Esophagus mucosa (tissue), 1 donor: ENCODE measurements at places on chromosomes 12 and 14. TPM values are rescaled to one million over a fixed set of nuclear protein-coding genes. Genes with fewer than 3 reads are reported as not detected.
A peak's percentile ranks its signal among the peaks of the same experiment; 100 is the strongest.

GRCh38 chr14:30142216-30142615 lies 214.6 kb upstream of the PRKD1 start:
- no peak for ATAC-seq

GRCh38 chr12:3199551-3200031 lies 122.4 kb downstream of the TSPAN9 start:
- peak; percentile 16 for ATAC-seq

DNA sequence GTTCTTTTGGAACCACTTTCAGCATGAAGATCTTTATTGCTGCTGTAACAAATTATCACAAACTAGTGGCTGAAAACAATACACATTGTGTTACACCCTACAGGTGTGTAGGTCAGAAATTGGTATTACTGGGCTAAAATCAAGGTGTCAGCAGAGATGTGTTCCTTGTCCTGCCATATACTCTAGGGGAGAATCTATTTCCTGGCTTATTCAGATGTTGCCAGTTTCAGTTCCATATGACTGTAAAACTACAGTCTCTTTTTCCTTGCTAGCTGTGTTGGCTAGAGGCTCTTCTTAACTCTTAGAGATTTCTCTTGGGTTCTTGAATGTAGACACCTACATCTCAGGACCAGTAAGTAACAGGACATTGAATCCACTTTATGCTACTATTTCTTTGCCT lies 215.6 kb upstream of the PPFIA2 start:
- no peak for ATAC-seq

GLIPR1L1 gene
- total RNA-seq: not detected

CLEC4D gene
- total RNA-seq: 0.24 TPM

GRCh38 chr12:124910561-124911478 lies 3.6 kb downstream of the UBC start:
- ATAC-seq: peak; percentile 0

PLA2G1B gene
- not detected for total RNA-seq

- ATAC-seq: no peak
Observed at GRCh38 chr14:39580696-39581095, 148.5 kb upstream of the FBXO33 start.

DNA sequence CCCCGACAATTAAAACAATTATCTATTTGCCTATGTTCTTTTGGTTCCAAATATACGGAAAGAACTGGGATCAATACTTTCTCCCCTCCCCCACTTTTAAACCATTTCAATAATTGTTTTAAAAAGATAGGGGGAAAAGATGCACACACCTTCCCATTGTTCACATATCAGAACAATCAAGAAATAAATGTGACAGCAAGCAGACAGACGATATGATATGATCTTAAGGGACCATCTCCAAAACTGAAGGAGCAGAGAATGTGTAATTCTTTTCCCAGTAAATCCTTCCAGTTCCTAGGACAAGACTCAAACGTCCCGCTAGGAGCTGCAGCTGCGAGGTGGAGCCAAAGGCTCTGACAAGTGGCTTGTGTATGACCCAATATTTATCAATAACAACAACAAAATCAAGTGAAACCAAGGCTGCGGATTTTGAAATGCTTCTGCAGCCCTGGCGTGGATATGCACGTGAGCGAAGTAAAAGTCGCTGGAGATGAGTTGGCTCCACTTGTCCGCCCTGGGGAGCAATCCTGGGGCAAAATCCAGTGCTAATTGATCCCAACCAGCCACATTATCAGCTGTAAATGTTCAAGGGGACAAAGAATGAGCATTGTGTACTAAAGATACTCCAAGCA lies 8.2 kb upstream of the FOXG1 start:
- ATAC-seq: no peak

TSPAN31 gene
- 22.6 TPM for total RNA-seq

GRCh38 chr14:97395068-97395467 lies 597.9 kb downstream of the VRK1 start:
- ATAC-seq: peak; percentile 26

DNA sequence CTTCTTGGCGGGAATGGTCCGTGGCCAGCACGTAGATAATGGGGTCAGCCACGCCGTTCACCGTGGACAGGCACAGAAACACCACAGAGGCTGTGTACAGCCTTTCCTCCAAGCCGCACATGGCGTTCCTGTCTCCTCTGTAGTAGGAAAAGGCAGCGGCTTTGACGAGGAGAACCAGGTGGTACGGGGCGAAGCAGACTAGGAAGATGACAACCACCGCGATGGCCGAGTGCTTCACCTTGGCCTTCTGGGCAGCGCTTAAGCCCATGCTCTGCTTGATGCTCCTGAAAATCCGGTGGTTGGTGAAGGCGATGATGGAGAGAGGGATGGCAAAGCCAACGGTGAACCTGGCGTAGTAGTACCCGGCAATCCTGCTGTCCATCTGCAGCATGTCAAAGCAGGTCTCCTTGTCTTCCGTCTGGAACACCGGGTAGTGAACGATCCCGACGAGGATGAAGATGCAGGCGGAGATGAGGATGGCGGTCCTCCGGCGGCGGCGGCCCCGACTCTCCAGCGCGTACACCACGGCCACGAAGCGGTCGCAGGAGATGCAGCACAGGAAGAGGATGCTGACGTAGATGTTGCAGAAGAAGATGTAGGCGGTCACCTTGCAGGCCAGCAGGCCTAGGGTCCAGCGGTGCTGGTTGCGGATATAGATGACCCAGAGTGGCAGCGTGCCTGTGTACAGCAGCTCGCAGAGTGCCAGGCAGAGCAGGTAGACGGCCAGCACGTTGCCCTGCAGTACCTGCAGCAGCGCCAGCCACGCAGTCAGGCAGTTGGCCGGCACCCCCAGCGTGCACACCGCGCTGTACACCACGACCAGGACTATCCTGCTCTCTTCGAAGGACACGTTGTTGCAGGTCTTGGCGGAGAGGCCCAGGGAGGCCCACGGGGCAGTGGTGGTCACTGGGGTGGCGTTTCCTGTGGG lies 13.8 kb downstream of the GPR132 start:
- ATAC-seq: no peak

AKT1 gene
- total RNA-seq: 57.3 TPM

DNA sequence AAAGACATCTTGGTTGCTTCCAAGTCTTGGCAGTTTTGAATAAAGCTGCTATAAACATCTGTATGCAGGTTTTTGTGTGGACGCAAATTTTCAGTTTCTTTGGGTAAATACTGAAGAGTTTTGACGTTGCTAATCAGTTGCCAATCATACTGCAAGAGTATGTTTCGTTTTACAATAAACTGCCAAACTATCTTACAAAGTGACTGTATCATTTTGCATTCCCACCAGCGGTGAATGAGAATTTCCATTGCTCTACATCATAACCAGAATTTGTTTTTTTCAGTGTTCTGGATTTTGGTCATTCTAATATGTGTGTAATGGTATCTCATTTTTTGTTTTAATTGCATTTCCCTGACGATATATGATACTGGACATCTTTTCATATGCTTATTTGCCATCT lies 190.8 kb upstream of the PARP11 start:
- no peak for ATAC-seq

DNA sequence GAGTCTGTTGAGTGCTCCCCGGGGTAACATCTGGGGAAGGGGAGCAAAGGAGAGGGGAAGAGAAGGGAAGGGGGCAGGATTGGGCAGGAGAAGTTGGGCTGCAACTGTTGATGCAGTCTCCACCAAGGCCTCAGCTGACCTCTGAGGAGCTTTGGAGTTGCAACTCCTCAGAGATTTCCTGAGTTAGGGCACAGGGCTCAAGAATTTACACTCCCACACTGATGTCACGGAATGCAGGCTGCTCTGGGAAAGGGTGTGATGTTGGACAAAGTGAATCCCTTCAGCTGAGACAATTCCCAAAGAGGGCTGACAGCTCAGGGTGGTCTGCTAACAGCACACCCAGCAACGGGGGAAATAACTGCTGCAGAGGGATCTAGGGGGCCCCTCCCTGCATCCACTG lies 295.6 kb downstream of the PCNX1 start:
- no peak for ATAC-seq

DNA sequence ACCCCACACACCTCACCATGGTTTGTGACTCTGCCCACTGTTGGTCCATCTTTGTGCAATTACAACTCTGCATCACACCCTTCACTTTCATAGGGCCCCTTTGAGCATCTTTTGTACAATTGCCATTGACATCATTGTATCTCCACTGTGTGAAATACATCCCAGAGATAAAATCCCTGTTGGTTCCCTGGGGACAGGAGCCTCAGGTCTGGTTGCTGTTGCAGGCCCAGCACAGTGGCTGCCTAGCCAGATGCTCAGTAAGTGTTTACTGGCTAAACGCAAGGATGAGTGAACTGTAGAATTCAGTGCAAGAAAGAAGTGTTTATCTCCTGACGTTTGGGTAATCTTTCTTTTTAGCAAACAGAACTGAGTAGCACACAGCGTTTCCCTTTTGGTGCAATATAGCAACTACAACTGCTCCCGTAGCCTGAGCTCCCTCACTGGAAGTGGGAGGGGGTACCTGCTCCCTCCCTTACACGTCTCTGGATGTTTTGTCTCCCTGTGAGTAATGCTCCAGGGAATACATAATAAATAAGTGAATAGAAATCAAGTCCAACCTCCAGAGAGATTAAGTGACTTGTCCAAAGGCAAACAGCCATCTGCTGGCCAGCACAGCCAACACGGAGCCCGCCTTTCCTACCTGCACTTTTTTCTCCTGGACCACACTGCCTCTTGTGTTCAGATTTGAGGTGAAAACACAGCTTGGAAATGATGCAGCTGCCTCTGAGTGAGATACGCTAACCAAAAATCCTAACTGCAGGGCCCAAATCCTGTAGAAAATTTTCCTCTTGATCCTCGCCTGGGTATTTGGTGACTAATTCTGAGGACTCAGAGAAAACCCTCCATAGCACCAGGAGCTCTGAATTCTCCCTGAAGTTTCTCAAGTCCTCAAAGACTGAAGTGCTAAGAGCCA lies 27.4 kb downstream of the GALNT16 start:
- ATAC-seq: no peak

GRCh38 chr14:105765893-105766614 lies 239.7 kb downstream of the TMEM121 start:
- ATAC-seq: peak; percentile 11

RPL10L gene
- not detected for total RNA-seq

- peak; percentile 12 for ATAC-seq
Observed at GRCh38 chr14:51609251-51609954, 42.3 kb upstream of the FRMD6 start.

- ATAC-seq: no peak
Observed at GRCh38 chr14:75986439-75986765, 839 bp downstream of the IFT43 start.

TBC1D30 gene
- 0.72 TPM for total RNA-seq

ATP6V1D gene
- total RNA-seq: 70.0 TPM
